ENCODE measurements at places on chromosomes 11 and 22. TPM values are rescaled to one million over a fixed set of nuclear protein-coding genes. Genes with fewer than 3 reads are reported as not detected.

DBX1 gene
- not detected for total RNA-seq

APOBEC3F gene
- 6.5 TPM for total RNA-seq

TNNT3 gene
- total RNA-seq: not detected

LRRC56 gene
- 0.89 TPM for total RNA-seq

SLC22A6 gene
- total RNA-seq: not detected

ZDHHC13 gene
- 15.1 TPM for total RNA-seq

PNPLA3 gene
- 5.3 TPM for total RNA-seq
